ENCODE measurements at places on chromosomes 5 and 9.

DNA sequence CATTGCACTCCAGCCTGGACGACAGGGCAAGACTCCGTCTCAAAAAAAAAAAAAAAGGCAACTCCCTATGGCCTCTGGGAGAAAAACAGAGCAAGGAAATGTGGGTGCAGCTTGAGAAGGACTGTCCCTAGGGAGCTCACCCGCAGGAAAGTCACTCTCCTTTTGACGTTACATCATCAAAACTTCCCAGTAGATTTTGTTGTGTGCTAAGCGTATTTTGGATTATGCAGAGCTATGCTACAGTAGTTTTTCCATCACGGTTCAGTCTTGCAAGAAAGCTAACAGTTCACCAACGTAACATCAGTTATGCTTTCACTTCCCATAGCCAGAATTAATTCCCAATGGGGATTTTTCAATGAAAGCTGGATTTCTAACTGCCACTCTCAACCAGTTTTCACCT, 138.8 kb downstream of the HSD17B3 start:
- H3K27ac ChIP-seq: no peak overlapping the region

DNA sequence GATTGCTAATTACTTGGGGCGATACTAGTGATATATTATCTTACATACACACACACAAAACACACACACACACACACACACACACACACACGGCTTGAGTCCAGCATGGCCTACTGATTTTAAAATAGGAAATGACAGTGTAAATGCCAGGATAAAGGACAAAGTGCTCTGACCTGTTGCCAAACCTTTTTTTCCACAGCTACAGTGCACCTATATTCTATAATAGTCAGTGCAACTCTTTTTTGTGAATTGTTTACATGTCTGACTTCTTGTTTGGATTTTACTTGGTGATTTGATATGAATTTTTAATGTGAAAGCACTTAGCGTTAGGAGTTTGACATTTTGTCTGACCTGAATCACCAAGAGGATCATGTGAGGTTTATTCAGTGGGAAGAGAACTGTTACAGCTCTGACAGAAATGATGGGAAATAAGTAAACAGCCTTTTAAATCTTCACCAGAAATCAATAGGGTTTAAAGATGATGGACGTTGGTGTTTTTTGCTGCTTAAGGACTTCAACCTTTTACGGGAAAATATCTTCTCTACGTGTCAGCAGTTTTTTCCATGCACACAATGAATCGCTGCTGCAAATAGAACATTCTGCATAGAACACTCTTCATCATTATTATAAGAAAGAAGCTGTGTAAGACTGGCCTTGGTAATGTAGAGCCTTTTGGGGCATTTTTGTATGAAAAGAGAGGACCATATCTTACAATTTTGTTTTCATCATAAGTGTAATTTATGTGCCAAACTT, 218.5 kb downstream of the RANBP17 start:
- no peaks in the 10 kb centered on the region for H3K36me3 ChIP-seq
- no peak overlapping the region for H3K27ac ChIP-seq
- DNase-seq: no peak
- no peaks in the 10 kb centered on the region for H3K27me3 ChIP-seq
- no peaks in the 10 kb centered on the region for H3K4me1 ChIP-seq
- H3K4me3 ChIP-seq: no peak overlapping the region

DNA sequence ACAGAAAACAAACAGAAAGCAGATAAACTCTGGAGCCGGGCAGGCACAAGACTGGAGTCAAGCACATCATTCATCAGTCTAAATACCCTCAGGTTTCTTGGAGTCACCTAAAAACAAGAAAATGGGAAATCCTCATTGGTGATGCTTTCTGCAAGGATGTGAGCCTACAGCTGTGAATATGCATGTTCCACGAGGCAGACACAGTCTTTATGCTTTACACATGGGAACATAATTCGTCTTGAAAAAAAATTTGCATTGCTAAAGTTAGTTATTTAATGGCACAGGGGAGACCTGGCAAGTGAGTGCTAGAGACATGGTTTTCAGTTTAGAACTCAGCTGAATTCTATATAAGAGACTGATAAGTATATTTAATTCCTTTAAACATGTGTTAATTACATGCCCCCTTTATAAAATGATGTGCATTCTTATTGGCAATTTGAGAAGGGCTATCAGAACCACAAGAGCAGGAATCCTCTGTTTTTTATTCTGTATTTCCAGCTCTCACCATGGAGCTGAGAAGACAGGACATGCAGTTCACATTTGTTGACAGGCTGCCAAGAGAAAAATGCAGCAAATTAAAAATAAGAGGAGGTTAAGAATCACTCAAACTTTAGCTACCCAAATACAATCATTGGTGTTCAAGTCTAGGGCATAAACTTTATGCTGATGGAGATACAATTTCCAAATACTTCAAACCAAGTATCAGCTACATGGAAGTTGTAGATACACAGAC, 438.0 kb upstream of the MPDZ start:
- no peaks in the 10 kb centered on the region for H3K36me3 ChIP-seq
- H3K4me1 ChIP-seq: no peaks in the 10 kb centered on the region
- H3K27me3 ChIP-seq: no peaks in the 10 kb centered on the region

DNA sequence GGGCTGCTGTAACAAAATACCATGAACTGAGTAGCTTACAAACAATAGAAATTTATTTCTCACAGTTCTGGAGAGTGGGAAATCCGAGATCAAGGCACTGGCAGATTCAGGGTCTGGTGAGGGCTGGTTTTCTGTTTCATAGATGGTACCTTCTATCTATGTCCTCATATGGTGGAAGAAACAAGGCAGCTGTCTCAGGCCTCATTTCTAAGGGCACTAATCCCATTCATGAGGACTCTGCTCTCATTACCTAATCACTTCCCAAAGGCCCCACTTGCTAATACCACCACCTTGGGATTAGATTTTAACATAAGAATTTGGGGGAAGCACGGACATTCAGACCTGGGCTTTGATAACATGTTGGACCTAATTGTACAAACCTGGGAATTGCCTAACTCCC, 13.5 kb downstream of the RFESD start:
- DNase-seq: no peak
- no peaks in the 10 kb centered on the region for H3K4me1 ChIP-seq
- H3K27me3 ChIP-seq: no peaks in the 10 kb centered on the region
- no peak overlapping the region for H3K27ac ChIP-seq
- H3K36me3 ChIP-seq: no peaks in the 10 kb centered on the region

DNA sequence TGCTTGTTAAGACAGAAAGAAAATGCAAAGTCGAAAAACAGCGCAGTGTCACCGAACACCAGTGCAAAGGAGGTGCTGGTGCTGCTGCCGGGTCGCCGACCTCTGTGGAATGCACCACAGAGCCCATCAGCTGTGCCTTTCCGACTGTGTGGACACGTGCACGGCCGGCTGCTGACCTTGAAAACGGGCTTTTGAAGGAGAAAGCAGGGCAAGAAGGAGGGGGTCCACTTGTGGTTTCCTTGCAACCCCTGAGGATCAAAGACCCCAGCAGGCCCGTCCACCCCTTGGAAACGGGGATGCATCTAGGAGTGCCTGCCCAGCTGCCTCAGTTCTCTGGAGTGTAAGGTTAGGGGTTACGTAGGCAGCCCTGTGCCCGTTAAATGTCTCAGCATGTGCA, 6.2 kb upstream of the OLFM1 start:
- no peaks in the 10 kb centered on the region for H3K27me3 ChIP-seq
- DNase-seq: no peak
- H3K4me3 ChIP-seq: no peak overlapping the region
- H3K36me3 ChIP-seq: no peaks in the 10 kb centered on the region

GRCh38 chr9:77756449-77756848, 108.3 kb upstream of the GNA14 start:
- no peaks in the 10 kb centered on the region for H3K36me3 ChIP-seq
- no peaks in the 10 kb centered on the region for H3K27me3 ChIP-seq
- H3K27ac ChIP-seq: no peak overlapping the region
- H3K4me3 ChIP-seq: no peak overlapping the region

GRCh38 chr5:164187785-164188184, 682.4 kb downstream of the MAT2B start:
- H3K4me1 ChIP-seq: no peaks in the 10 kb centered on the region
- no peaks in the 10 kb centered on the region for H3K36me3 ChIP-seq
- H3K4me3 ChIP-seq: no peak overlapping the region
- no peaks in the 10 kb centered on the region for H3K27me3 ChIP-seq
- DNase-seq: no peak
- no peak overlapping the region for H3K27ac ChIP-seq

GRCh38 chr5:150166650-150167511, at the start of gene CDX1:
TSS of gene CDX1 (plus strand) at chr5:150166778. CDS start at chr5:150166877, 99 bp downstream.
- H3K27ac ChIP-seq: no peak within 1 kb of the TSS
- no peaks in the 10 kb centered on the region for H3K4me1 ChIP-seq
- no peaks in the 10 kb centered on the region for H3K27me3 ChIP-seq
- no peak for DNase-seq
- no peak within 1 kb of the TSS for H3K4me3 ChIP-seq

DNA sequence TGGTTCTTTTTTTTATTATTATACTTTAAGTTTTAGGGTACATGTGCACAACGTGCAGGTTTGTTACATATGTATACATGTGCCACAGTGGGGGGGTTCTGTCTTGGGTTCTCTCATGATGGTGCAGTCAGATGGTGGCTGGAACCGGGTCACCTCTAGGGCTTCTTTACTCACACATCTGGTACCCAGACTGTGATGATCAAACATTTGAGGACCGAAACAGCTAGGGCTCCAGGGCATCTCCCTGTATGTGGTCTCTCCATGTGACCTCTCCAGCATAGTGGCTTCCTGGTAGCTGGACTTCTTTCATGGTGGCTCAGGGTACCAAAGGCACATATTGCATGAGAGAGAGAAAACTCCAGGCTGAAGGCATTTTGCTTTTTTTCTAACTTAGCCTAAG, 9.8 kb upstream of the CRHBP start:
- no peak overlapping the region for H3K4me3 ChIP-seq
- no peak for DNase-seq
- H3K36me3 ChIP-seq: no peaks in the 10 kb centered on the region

- H3K27me3 ChIP-seq: no peaks in the 10 kb centered on the region
- DNase-seq: no peak
- no peak overlapping the region for H3K27ac ChIP-seq
Observed at GRCh38 chr5:111478266-111478665, 34.1 kb downstream of the STARD4 start.

DNA sequence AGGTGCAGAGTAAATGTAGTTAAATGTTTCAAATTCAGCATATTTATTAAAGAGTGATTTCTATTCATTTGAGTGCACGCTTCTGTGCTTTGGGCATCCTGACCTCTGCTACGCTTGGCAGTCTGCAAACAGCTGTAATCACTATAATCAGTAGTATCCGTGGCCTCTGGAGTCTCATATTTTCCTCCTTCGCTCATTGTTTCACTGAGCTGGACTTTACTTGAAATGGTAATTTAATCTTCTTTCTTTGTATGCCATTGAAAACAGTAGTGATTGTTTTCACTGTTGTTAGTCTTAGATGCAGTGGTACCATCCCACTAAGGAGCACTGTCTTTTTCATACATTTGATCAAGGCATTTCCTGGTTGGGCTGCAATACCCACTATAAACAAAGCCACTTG, 43.5 kb upstream of the CAVIN4 start:
- H3K27me3 ChIP-seq: no peaks in the 10 kb centered on the region
- no peak for DNase-seq

DNA sequence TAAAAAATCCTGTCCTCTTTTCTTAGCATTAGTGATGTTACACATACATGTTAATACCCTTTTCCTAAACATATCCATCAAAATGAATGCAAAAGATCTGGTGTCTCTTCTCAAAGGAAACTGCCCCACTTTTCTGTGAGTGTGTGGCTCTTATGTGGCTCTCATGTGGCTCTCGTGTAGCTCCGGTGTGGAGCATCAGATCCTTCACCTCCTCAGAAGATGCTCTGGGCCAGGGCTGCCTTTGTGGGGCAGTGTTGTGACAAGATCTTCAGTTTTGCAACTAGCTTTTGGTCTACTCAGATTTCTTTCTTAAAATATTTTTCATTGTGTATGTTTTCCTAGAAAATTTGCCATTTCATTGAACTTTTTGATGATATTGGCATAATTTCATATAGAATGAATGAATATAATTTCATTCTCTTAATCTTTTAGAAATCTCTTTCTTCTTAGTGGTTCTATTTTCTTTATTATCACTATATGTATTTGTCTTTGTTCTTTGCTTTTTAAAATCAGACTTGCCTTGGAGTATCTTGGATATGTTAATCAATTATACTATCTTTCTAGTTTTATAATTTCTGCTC, 19.4 kb downstream of the GARNL3 start:
- H3K36me3 ChIP-seq: no peaks in the 10 kb centered on the region
- no peak overlapping the region for H3K4me3 ChIP-seq
- no peaks in the 10 kb centered on the region for H3K4me1 ChIP-seq
- DNase-seq: no peak
- H3K27me3 ChIP-seq: no peaks in the 10 kb centered on the region

- H3K4me3 ChIP-seq: no peak overlapping the region
- H3K27ac ChIP-seq: no peak overlapping the region
- no peaks in the 10 kb centered on the region for H3K27me3 ChIP-seq
Observed at GRCh38 chr9:123743737-123744136, 186.2 kb downstream of the DENND1A start.

DNA sequence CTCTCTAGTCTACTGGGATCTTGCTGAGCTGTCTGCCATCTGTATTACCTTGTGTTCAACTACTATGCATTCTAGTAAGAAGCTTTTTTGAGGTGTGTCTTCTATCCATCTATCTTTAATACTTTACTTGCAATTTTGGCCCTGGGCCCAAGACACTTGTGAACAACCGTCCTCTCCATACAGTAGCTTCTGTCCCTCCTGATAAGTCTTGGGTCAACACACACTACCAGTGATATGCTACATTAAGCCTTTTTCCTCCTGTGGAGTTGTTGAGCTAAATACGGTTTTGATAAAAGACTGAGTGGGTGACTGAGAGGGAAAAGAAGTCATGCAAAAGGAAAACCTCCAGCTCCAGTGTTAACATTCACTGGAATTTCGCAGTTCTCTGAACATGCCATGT, 133.3 kb upstream of the PCA3 start:
- no peaks in the 10 kb centered on the region for H3K36me3 ChIP-seq
- no peak overlapping the region for H3K27ac ChIP-seq
- no peak for DNase-seq

All from naive thymus-derived CD4-positive, alpha-beta T cell (primary cell).